ENCODE measurements at places on chromosomes 2 and 18.

DNA sequence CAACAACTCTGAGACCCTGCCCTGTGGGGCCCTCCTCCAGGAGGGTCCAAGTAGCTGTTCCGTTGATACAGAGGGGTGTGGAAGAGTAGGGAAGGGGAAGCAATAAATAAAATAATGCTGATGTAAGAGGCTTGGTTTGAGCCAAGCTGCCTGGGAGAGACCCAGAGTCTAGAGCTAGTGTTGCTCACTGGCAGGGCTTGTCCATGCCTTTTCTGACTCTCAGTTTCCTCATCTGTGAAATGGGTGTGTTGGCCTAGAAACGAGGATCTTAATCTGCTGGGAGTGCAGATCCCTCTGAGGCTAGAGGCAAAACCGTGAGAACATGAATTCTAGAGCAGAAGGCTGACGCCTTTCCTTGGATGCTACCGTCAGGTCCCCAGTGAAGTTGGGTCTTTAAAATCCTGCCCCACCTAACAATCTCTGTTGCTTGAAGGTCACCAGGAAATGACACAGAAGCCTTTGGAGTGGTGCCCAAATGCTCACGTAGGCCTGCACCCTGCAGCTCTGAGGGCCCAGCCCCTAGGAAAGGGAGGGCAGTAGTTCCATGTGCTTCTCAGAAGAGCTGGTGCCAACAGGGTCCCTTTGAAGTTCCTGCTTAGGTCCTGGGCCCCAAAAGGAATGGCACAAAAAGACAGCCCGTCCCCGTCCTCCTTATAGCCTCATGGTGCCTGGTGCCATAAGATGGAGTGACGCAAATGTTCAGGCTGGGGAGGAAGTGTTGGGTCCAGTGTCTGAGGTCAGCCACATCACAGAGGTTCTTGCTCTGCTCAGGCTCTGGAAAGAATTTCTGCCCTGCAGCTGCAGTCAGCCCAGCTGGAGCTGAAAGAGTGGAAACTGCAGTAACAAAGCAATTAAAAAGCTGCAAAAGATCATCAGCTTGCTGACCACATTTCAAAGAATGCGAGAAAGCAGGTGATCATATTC, 73.2 kb upstream of the SMAD2 start:
- DNase-seq: peak; percentile 54

- DNase-seq: peak; percentile 66
These were observed 813 bp upstream of the MEIS1 start for GRCh38 chr2:66433945-66434678.

DNA sequence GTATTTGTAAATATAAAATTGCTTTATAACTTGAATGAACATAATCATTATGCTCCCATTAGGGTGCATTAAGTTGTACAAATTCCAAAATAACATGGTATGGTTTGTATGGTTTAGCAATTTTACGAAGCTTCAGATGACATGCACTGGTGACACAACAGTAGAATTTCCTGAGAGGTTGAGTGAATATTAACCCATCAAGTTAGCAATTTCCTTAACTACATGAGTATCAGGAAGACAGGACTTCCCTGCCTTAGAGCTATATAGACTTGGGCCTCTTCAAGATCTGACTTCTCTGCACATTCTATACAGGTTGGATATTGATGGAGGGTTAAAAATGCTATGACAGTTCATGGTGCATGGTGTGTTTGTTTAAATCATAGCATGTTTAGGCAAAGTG, 60.2 kb downstream of the ZC3H6 start:
- no peak for DNase-seq

DNA sequence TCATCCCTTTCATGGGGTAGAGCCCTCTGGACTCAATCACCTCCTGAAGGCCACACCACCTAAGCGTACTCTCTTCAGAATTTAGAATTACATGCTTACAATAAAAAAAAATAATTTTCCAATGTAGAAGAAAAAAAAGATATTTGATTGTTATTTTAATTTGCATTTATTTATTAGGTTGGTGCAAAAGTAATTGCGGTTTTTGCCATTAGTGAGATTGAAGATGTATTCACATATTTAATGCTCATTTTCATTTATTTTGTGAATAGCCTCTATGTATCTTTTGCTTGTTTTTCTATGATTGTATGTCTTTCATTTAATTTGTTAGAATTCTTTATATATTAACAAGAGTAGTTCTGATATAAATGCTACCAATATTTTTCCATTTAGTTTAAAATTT, 220.5 kb downstream of the RND3 start:
- no peak for DNase-seq

GRCh38 chr18:78789850-78790249, 189.8 kb upstream of the SALL3 start:
- no peak for DNase-seq

DNA sequence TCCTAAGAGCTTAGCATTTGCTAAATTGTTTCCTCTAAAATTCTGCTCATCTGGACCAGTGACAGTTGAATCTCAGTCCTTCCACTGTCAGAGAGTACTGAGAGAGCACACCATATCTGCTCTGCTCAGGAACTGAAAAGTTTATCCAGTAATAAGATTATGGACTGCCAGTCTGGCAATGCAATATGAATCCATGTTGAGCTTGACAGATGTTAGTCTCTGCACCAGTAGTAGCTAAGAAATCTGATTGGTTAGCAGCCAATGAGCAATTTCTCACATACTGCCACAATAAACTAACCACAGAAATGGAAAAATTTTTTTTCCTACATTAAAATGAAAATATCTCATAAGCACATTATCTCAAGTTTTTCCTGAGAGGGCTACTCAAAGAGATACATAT, 2.3 kb downstream of the PRKD3 start:
- no peak for DNase-seq

DNA sequence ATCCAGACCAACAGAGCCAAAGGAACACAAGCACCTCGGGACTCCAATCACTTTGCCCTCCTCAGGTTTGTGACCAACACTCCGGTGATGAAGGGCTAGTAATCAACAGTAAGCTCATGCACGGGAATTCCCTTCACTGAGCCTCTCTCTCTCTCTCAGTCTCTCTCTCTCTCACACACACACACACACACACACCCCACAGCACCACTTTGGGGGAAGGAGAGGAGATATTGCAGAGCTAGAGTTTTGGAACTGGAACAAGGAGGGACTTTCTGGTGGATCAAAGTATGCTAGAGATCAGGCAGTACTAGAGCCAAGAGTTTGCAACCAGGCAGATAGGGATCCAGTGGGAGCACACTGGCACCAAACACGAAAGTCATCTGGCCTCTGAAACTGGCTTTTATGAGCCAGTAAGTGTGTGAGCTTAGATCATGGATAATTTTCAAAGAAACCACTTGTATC, 98.7 kb downstream of the ANKRD44 start:
- DNase-seq: no peak

DNA sequence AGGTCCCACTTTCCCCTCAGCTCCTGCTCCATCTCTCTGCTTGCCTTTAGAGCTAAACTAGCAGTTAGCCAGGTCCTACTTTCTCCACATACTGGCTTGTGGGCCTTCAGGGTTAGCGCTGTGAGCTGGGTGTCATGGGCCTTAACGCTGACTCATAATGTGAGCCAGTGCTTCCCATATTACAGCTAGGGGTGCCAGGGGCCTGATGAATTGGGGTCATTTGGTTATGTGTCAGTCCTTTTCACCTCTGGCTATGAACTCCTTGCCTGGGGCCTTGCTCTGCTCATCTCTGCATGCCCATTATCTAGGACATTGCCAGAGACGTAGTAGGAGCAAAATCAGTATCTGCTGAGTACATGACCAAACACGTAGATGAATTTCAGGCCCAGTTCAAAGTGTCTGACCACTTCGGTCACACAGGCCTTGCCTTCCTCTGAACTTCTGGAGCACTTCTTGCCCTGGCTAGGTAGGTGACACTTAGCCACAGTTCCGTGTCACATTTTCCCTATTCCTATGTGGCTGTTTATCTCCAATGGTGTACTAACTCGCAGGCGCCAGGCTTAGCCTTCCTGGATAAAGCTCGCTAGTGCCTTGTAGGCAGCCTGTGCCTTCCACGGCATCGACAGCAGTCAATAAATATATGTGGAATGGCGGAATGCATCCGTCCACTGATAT, 103.2 kb upstream of the SIX3 start:
- no peak for DNase-seq

GRCh38 chr18:59700535-59700967, 3.3 kb upstream of the CCBE1 start:
- no peak for DNase-seq

DNA sequence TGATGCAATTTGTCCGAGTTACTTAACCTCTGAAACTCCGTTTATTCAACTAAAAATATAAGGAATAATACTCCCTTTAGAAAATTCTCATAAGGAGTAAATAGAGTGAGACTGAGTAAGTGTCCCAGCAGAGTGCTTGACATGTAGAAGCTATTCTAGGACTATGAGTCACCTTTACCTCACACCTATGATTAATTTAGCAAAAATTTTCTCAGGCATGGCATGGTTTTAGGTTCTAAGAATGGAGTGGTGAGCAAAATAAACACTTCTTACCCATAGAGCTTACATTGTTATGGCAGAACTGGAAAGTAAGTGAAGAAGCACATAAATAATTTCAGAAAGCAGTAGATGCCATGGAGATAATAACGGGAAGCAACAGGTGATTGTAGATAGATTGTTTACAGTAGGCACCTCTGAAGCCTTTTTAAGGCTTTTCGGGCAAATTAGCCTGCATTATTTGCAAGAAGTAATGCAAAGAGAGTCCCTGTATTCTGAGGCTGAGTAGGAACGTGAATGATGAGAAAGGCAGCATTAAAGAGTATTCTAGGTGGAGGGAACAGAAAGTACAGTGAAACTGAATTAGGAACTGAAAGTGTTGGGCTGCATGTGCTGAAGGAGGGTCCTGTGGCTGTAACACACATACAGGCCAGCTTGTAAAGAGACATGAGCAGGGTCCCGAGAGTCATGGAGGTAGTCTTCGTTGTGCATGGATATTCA, 209.2 kb downstream of the ZNF407 start:
- DNase-seq: peak; percentile 90

- DNase-seq: no peak
These were observed 233.9 kb upstream of the HDAC4 start for GRCh38 chr2:239634769-239635168.

GRCh38 chr18:21242780-21243401, 859 bp downstream of the GREB1L start:
- no peak for DNase-seq

GRCh38 chr2:85935746-85936208, 47.0 kb upstream of the ST3GAL5 start:
- peak; percentile 50 for DNase-seq

DNA sequence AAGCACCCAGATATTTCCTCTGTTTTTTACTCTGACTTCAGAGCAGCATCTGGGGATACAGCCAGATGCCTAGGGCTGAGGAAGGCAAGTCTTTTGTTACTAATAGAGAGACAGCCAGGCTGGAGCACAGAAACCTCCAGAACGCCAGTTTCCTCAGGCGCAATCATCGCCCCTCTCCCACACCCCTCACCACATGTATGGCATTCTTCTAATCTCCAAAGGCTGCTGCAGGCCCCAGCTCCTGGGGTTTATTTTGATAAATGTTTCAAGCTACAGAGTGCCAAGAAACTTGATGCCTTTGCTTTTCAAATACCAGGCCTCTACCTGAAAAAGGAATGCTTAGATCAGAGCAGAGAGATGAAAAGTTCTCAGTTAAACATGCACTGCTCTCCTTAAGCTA, 283.6 kb downstream of the RBM43 start:
- no peak for DNase-seq

- DNase-seq: peak; percentile 50
These were observed 315.2 kb upstream of the ZEB2 start for GRCh38 chr2:144834998-144835633.

DNA sequence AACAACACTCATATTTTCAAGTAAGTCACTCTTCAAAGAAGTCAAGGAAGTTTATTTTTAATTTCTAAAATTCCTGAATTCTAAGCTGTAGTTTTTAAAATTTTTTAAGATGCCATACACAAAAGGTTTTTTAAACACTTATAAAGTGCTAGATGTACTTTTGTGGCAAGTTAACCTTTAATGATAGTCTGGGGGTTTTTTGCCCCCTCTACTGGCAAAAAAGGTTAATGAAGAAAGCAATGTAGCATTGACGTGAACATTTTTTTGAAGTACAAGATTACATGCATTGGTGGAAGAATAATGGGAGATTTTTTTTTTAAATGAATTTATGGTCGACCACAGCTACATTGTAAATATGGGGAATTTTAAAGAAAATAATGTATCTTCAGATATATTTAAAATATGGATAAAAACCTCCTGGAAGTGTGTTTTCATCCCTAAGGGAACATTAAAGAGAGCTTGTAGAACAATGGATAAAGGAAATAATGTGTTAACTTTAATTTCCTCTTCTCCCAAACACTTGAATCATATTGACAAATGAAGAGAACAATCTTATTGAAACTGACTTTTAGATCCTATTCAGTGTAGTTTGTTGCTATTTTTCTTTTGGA, 12.6 kb downstream of the ITPRID2 start:
- peak; percentile 37 for DNase-seq

DNA sequence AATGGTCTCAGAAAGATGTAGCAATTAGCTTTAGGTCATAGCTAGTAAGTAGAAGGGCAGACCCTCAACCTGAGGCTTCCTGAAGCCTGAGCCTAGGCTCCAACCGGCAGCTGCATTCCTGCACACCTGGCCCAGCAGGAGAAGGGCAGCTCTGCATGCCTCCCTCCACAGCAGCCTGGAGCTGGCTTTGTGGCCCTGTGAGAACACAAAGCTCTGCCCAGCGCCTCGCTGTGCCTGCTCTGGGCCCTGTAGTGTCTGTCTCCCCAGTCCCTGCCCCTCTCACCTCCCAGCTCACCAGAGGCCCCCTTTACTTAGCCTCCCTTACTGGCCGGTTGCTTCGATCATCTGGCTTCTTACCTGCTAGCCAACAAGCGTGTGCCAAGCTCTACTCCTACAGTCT, 6.7 kb downstream of the TMEM214 start:
- no peak for DNase-seq

DNA sequence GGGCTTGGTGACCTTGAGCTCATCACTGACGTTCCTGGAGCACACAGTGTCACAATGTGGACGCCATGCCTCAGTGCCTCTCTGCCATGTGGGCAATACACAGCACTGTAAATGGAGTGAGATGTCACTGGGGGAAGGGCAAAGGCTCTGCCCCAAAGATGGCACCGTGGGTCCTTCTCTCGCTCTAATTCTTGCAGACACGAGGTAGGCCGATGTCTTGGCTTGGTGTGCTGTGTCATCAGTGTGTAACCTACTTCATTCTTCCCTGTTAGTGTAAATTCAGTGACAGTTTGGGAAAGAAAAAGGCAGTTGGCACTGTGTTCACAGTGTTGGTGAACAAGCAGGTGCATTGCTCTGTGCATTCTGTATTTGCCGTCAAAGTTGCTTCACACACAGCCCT, 309.3 kb upstream of the MYT1L start:
- DNase-seq: no peak

- DNase-seq: no peak
These were observed 51.2 kb downstream of the SFXN5 start for GRCh38 chr2:73020306-73020656.

DNA sequence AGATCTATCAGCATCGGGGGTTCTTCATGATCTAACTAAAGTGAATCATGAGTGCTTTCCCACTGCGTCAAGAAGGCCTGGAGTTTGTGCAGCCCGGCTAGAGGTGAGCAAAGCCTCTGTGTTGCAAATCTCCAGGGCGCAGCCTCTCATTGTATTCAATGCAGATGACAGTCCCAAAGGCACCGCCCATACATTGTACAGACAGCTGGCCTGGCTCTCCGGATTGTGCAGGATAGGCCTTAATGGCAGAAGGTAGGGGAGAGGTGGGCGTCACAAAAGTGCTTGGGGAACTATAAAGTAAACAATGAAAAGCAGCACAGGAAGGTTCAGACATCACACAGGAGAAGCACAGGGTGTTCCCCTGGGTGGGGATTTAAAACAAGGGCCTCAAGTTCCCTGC, 907 bp upstream of the GYPC start:
- DNase-seq: no peak

GRCh38 chr18:74496508-74497323, 553 bp downstream of the CNDP2 start:
- DNase-seq: peak; percentile 41

- DNase-seq: no peak
These were observed 195.4 kb downstream of the ZEB2 start for GRCh38 chr2:144324446-144325045.
